Stimulated activated CD8-positive, alpha-beta memory T cell treated with anti-CD3 and anti-CD28 coated beads, Interleukin-7, amount 100 ng/mL, for 24 hours (primary cell): ENCODE measurements at places on chromosomes 12 and 14.

GRCh38 chr12:123097561-123098084 is 53.3 kb downstream of the PITPNM2 start:
- no peak for DNase-seq

DNA sequence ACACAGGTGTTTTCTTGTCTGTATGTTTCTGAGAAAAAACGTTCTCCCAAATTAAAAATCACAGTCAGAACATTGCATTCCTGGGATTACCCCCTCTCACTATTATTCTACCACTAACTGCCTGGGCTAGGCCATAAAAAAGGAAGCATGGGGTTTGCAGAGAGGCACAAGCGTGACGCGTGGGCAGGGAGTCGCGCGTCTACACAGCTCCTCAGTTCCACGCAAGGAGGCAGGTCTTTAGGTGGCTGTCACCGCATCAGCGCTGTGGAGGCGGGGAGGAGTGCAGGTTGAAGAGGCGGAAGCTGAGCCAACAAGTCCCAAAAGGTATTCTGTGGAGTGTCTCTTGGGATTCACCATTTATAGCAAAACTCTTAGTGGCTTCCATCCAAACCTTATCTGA is 109.9 kb downstream of the RIMBP2 start:
- no peak for DNase-seq

GRCh38 chr12:130916241-130916911 is 37.3 kb upstream of the ADGRD1 start:
- DNase-seq, result no peak

- no peak for DNase-seq
Measured at GRCh38 chr12:3242199-3242863, 165.2 kb downstream of the TSPAN9 start.

GRCh38 chr14:30559638-30560091 is 707 bp downstream of the G2E3 start:
- no peak for DNase-seq

DNA sequence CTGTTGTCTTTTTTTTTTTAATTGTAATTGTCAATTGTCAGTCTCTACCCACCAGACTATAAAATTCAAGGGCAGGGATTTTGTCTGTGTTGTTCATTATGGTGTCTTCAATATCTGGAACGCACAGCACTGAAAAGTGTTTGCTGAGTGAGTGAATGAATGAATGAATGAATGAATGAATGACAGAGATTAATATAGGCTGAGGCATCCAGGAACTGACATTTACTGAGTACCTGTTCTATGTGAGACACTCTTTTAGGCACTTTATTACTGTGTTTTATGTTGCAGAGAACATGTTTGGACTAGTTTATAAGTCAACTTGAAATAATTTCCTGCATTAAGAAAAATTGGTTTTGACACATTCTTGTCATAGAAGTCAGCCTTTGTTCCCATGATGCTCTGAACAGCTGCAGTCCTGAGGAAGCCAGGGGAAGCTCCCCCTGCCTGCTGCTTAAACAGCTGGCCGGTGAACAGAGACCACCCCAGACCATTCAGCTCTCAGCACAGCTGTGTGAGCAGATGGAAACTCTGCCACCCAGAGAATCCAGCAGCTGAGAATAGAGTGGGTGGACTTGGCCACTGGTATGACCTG is 160.7 kb upstream of the CCND2 start:
- DNase-seq, result no peak

DNA sequence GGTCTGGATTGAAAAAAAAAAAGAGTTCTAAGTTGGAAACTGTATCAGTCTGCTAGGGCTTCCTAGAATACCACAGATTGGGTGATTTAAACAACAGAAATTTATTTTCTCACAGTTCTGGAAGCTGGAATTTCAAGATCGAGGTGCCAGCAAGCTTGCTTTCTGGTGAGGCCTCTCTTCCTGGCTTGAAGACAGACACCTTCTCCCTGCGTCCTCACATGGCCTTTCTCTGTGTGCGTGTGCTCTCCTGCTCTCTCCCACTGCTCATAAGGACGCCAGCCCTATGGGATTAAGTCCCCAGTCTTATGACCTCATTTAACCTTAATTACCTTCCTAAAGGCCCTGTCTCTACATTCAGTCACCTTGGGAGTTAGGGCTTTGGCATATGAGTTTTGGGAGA is 215.5 kb downstream of the PIK3C2G start:
- DNase-seq, result no peak

- DNase-seq, result no peak
Measured at GRCh38 chr12:12216349-12217017, 50.4 kb downstream of the LRP6 start.
